ENCODE measurements at places on chromosomes 1 and 21.

- no peak for DNase-seq
These were observed 69.6 kb downstream of the LACTBL1 start for GRCh38 chr1:22903113-22903512.

DNA sequence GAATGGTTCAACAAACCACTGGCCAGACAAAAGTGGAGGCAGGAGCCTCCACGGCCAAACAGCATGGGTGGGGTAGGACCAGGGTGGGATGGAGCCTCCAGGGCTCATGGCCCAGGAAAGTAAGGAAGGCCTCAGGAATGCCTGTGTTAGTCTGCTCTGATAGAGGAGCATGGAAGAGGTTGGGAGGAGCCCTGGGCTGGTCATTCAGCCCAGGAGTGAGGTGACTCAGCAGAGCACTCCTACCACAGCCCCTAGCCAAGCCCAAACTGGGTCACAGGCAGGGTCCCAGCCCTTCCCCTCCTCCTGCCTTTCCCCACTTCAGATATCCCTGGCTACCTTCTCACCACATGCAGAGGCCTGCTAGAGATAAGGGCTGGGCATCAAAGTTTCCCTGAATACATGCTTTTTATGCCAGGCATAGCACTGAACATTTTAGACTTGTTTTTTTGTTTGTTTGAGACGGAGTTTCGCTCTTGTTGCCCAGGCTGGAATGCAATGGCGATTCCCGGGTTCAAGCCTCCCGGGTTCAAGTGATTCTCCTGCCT is 3.1 kb upstream of the SHISA4 start:
- DNase-seq = no peak

DNA sequence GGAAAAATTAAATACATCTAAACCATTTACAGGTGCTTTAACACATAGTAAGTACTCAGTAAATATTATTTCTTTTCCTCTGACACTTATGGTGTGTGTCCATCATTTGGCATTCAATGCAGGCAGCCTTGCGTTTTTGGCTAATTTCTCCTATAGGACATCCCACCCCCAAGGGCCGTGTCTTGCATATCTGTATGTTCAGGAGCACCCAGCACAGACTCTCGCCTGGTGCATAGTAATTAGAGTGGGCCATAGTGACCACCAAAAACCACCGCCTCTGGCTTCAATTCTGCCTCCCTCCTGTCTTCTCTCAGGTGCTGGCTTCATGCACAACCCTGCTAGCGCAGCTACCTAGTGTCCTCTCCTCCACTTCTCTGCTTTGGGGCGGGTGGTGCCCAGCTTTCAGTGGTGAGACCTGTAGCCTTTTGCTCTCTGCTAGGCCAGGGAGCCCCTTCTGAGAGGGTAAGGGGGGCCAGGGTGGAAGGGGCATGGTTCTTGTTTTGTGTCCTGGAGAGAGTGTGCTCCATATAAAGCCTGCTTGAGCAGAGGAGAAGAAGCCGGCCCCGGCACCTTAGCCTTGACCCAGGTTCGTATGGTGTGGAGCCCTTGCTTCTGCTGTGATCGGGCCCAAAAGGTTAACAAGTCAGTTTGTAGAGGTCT is 33.4 kb downstream of the BATF3 start:
- DNase-seq = no peak

- no peak for DNase-seq
These were observed 29.6 kb downstream of the CFAP74 start for GRCh38 chr1:1973716-1974642.

DNA sequence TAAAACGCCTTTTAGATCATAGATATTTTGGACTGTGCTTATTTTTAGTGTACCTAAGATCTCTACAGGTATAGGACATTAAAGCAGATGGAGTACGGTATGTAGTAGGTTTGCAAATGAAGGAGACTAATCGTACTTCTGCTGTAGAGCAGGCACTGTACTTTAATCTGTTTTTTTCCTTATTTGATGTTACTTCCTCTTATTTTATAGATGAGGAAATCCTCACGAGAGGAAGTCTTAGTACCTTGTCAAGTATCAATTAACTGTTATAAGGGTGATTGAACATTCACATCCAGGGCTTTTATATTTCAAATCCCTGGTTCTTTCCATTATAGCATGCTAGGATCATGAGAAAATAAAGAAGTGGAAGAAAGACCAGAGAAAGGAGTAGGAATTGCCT is 41.1 kb downstream of the CACHD1 start:
- DNase-seq = no peak

DNA sequence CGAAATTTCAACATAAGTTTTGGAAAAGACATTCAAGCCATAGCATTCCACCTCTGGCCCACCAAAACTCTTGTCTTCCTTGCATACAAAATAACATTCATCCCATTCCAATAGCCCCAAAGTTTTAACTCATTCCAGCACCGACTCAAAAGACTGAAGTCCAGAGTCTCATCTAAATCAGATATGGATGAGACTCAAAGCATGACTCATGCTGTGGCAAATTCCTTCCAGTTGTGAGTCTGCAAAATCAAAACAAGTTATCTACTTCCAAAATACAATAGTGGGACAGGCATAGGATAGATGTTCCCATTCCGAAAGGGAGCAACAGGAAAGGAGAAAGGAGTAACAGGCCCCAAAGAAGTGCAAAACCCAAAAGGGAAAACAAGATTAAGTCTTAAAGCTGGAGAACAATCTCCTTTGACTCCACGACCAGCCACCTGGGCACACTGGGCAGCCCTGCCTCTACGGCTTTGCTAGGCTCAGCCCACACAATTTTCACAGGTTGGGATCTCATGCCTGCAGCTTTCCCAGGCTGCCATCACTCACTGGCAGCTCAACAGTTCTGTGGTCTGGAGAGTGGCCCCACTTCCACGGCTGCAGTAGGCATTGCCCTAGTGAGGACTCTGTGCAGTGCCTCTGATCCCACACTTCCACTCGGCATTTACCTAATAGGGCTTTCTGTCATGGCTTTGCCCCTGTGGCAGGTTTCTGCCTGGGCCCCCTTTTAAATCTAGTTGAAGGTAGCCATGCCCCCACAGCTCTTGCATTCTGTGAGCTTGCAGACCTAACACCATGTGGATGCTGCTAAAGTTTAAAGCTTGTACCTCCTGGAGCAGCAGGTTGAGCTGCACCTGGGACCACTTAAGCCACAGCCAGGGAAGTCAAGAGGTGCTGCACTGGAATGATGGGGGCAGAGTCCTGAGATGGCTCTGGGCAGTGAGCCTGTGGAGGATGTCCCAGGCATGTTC is 51.0 kb downstream of the RUNX3 start:
- DNase-seq = no peak

- no peak for DNase-seq
These were observed 308.9 kb upstream of the LRRC7 start for GRCh38 chr1:69258842-69259241.

GRCh38 chr1:246153796-246154212 is 353.3 kb downstream of the SMYD3 start:
- no peak for DNase-seq

DNA sequence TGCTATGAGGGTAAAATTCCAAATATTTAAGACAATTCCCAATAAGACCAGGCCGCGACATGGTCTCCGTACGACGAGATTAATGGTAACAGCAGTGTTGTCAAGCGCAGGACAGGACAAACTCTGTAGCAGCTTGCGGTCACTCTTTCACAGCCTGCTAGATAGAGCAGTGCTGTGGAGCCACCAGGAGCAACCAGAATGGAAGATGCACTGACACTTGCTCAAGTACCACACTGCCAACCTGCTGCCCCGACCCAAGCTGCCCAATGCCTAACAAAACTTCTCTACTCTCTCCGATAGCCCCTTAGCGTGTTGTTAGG is 636 bp downstream of the WARS2 start:
- no peak for DNase-seq

DNA sequence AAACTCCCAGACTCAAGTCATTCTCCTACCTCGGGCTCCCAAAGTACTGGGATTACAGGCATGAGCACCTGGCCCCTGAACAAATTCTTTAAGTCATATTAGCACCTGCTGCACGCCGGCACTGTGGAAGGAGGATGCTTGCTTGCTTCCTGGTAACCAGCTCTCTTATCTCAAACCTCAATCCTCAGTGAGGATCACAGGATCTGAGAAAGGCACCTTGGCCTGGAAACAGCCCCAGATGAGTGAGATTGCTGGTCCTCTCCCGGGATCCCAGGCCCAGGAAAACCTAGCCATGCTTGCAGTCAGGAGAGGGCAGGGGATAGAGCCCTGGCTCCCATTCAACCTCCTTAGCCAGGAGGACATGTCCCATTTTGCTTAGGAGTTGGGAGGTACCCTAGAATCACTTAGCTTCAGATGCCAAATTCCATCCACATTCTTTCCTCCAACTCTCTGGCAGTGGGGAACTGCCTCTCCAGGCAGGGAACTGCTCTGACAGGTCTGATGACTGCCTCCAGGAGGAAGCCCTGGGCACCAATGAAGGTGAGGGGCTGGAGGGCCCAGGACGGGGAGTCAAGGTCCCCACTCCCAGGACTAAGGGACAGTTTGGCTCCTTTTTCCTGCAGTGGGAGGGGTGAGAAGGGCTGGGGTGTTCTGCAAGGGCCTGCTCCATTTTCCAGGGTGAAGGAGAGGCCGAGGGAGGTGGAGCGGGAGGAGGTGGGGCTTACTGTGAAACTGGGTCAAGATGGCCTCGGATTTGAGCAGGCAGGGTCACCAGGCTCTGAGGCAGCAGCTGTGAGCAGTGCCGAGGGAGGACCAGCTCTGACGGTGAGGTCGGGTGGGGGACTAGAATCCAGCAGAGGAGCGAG is 9.5 kb downstream of the GPR37L1 start:
- DNase-seq = no peak

DNA sequence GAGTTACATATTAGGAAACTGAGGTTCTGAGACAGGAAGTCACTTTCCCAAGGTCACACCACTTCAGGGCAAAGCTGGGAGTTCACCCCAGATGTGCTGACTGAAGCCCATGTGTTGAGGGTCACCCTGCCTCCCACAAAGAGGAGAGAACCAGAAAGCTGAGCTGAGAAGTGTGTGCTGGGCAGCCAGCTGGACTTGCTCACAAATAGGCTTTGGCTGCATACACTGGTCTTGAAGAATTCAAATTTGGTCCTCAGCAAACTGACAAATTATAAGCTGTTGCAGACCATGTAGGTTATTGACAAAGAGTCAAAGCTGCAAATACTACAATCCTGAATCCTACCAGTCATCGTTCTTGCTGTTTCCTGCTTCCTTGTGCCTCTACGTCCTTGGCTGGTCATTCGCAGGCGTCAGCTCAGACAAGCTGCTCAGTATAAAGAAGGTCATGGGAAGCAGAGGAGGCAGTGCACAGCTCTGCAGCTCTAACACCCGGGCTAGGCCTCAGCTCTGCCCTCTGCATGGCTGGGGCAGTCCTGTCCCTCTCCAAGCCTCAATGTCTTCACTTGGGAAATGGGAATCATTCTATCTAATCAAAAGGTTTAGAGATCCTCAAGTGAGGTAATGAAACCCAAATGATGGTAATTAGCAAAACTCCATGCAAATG is 40.0 kb downstream of the CDCP2 start:
- no peak for DNase-seq

GRCh38 chr1:180642781-180643180 is 11.0 kb downstream of the XPR1 start:
- DNase-seq = no peak

- no peak for DNase-seq
These were observed 53.6 kb downstream of the OLIG1 start for GRCh38 chr21:33123374-33124123.

GRCh38 chr1:24304763-24305162 is 14.4 kb upstream of the GRHL3 start:
- no peak for DNase-seq

DNA sequence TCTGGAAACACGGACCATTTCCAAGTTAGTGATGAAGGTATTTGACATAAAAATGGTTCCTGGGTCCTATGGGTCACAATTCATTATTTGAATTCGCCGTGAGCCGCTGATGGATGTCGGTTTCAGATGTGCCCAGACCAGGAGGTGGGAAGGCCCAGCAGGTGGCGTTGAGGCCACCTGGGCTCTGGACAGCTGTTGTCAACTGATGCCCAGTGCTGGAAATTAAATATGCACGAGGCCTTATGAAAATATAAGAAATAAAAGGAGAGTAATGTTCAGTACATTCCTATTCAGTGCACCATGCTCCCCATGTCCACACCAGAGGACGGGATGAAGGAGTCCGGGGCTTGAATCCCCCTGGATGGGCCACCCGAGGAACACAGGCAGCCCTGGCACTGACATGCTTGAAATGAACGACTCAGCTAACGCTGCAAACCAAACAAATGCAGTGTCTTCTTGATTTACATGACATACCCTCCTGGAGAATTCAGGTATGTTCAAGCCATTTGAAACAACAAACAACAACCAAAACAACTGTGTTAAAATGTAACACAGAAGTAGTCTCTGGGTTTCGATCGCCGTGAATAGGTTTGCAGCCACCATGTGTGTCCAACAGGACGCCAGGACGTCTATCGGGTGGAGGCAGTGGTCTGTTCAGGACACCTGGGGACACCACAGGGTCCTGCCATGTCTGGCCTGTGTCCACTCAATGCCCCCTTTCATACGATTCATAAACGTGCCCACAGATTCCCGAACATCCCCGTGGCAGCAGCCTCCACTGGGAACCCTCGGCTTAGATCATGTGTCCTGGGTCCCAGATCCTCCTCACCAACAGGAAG is 6.1 kb downstream of the TFF3 start:
- DNase-seq = no peak

- DNase-seq = no peak
These were observed 514.2 kb upstream of the ZP4 start for GRCh38 chr1:238404921-238405320.

- DNase-seq = no peak
These were observed 19.7 kb upstream of the ATP13A2 start for GRCh38 chr1:17031436-17031835.

DNA sequence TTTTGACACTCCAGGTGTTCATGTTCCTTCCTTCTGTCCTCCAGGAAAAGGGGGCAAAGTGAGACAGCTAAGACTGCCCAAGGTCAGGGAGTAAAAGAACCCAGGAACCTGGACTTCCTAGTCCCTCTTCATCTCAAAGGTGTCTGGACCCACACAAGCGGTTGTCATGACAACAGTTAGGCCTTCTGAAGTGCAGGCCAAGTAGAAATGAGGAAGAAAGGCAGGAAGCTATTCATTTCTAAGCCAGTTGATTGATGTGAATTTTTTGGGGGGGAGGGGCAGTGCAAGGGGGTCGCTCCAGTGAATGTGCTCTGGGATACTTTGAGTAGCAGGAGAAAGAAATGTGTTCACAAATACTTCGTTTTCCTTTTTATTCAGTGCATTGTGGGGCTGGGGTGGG is 114.3 kb downstream of the NAV1 start:
- DNase-seq = no peak

GRCh38 chr21:38922474-38923235 is 116.9 kb downstream of the ETS2 start:
- DNase-seq = no peak

GRCh38 chr1:163770265-163770664 is 448.5 kb downstream of the NUF2 start:
- DNase-seq = no peak

- DNase-seq = no peak
These were observed 142.1 kb upstream of the PTGFR start for GRCh38 chr1:78348496-78349284.

DNA sequence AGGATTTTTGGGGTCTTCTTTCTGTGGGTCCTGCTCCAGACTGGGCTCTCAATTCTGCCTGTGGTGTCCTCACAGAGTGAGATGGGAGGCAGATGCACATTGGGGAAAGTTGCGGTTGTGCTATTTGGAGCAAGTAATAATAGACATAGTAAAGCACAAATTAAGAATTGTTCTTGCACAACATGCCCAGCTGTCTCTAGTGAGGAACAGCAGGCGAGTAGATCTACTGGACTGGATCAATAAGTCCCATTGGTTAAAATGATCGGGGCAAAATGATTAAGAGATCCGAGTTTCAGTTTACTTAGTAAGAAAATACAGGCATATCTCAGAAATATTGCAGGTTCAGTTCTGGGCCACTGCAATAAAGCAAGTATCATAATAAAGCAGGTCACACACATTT is 448.3 kb upstream of the PROX1 start:
- no peak for DNase-seq

GRCh38 chr1:149879556-149879955 is 19.8 kb upstream of the BOLA1 start:
- no peak for DNase-seq

Measured in activated naive CD8-positive, alpha-beta T cell treated with anti-CD3 and anti-CD28 coated beads, Interleukin-2, amount 50 U/mL, for 16 hours (primary cell).